ENCODE measurements at places on chromosomes 13 and 19. TPM values are rescaled to one million over a fixed set of nuclear protein-coding genes. Genes with fewer than 3 reads are reported as not detected.

The CERS4 gene
- 16.3 TPM for total RNA-seq

The ELOF1 gene
- 43.8 TPM for total RNA-seq

The SCEL gene
- not detected for total RNA-seq

The SCN1B gene
- 5.7 TPM for total RNA-seq

The TYK2 gene
- 132 TPM for total RNA-seq

The SOX1 gene
- total RNA-seq, result not detected

The TFPT gene
- total RNA-seq, result 28.0 TPM

The DGKH gene
- total RNA-seq, result 14.7 TPM

The REEP6 gene
- 3.9 TPM for total RNA-seq

The TMEM147 gene
- 86.3 TPM for total RNA-seq

The KCNC3 gene
- 9.3 TPM for total RNA-seq

The IZUMO2 gene
- total RNA-seq, result not detected

The SHANK1 gene
- 0.65 TPM for total RNA-seq

The SHISA7 gene
- not detected for total RNA-seq

The PRR22 gene
- 1.3 TPM for total RNA-seq

The KLK5 gene
- 0.38 TPM for total RNA-seq

The KIR2DL3 gene
- not detected for total RNA-seq

The TMEM150B gene
- total RNA-seq, result not detected

The IGFL1 gene
- total RNA-seq, result 2.9 TPM

The OR2Z1 gene
- not detected for total RNA-seq

The BRD4 gene
- total RNA-seq, result 83.8 TPM
